ENCODE measurements at places on chromosomes 2 and 18. TPM values are rescaled to one million over a fixed set of nuclear protein-coding genes. Genes with fewer than 3 reads are reported as not detected.
A peak's percentile ranks its signal among the peaks of the same experiment; 100 is the strongest.

DNA sequence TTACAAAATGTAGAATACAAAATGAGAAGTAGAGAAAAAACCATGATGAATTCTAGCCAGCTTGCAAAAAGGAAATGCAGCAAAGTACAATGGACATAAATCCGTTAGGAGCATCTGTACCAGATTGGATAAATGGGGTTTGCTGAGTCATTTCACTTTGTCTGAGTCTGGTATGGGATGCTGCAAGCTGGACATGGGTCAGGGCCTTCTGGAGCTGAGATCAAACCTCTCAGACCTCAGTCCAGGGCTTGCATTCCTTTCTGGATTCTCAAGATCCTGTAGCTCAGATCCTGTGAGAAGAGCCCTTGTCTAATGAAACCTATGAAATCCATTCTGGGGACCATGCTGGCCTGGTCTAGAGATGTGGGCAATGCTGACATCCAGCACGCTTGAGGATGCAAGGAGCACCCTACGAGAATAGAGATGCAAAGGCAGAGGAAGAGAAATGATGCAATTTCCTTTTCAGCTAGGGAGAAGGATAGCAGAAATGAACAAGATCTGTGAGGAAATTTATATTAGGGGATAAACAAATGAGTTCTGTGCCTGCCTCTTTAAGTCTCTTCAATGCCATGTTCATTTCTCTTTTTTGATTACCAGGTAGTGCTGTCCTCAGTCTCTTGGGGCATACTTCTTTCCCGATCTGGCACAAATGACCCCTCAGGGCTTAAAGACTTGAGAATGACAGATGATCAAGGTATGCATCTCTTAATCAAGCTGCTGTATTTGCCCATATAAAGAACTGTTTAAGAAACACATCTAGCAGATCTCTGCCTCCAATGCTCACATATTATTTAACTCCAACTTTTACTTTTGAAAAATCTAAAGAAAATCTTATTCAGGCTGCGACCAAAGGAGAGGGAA lies 230.4 kb downstream of the MEIS1 start:
- DNase-seq: no peak

DNA sequence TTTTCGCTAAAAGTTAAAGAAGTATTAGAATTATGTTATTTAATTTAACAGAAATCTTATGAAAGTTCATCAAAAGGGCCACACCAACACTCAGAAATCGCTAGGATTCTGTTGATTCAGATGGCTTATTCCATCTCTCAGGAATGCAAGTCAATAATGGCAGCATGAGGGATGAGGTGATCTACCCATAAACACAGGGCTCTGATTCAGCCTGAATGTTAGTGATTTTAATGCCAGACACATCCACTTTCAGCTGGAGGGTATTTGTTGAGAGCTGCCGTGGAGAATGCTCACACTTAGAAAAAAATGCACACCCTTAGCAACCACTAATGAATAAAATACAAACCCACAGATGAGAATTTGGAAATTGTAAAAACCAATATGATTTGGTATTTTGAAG lies 173.3 kb upstream of the ERBB4 start:
- peak; percentile 62 for DNase-seq

DNA sequence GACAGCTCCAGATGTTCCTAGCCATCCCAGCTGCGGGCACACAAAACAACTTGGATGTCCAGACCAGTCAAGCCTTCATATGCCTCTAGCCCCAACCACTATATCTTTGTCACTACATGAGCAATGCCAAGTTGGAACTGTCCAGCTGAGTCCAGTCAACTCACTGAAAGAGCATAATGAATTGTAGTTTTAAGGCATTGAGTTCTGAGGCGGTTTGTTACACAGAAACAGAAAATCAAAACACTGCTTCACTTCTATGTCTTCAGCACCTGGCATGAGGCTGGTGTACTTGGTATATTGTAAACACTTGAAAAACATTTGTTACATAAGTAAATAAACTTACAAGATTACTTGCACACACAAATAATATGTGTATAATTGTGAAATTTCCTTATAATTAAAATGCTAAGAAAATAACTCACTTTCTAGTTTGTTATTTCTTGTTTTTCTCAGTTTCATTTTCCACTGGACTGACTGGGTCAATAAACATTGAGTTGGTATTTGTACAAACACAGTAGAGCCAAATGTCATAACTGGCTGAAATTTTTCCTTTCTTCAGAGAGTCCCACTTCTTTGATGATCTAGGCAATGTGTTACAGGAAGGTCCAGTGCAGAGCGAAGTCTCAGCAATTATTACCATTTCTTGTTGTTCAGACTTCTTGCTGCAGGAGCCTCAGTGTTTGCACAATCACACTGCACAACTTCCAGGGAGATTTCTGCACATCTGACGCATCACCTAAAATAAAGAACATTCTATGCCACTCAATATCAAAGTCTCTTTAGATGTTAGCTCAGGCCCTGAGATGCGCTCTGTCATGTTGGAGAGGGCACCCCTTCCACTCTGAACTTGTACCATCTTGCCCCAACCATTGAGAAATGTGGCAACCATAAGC lies 38.2 kb upstream of the DPP4 start:
- peak; percentile 23 for DNase-seq

UGT1A8 gene
- total RNA-seq: not detected

LRRTM1 gene
- total RNA-seq: not detected

GRCh38 chr2:72394541-72395070 lies 246.9 kb upstream of the CYP26B1 start:
- DNase-seq: no peak

DNA sequence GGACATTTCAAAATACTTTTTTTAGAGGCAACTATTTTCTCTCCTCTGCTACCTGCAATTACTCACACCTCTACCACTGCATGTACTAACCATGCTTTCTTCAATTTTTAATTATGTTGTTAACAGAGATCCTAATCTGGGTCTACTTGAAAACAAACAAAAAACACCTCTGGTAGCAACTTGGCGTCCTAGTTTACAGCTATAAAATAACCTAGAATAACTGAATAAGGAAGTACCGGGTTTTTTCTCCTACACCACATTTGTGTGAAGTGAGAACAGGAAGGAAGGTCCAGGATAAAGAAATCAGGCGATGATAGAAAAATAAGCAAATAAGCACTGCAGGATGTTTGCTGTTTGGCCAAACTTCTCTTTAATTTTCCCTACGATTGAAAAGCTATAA lies 633.5 kb downstream of the LRP1B start:
- no peak for DNase-seq

- DNase-seq: no peak
Measured at GRCh38 chr2:31390324-31390723, 24.2 kb downstream of the XDH start.

GRCh38 chr2:38981003-38981669 lies 91.5 kb downstream of the ARHGEF33 start:
- DNase-seq: no peak

GRCh38 chr18:12011957-12012549 lies 30.7 kb downstream of the IMPA2 start:
- no peak for DNase-seq

GRCh38 chr2:160409480-160409879 lies 84.1 kb downstream of the RBMS1 start:
- no peak for DNase-seq

GRCh38 chr18:22182884-22183697 lies 13.7 kb downstream of the GATA6 start:
- DNase-seq: no peak

STARD6 gene
- total RNA-seq: not detected

- peak; percentile 28 for DNase-seq
Measured at GRCh38 chr2:17752892-17753802, 463 bp downstream of the SMC6 start.

DNA sequence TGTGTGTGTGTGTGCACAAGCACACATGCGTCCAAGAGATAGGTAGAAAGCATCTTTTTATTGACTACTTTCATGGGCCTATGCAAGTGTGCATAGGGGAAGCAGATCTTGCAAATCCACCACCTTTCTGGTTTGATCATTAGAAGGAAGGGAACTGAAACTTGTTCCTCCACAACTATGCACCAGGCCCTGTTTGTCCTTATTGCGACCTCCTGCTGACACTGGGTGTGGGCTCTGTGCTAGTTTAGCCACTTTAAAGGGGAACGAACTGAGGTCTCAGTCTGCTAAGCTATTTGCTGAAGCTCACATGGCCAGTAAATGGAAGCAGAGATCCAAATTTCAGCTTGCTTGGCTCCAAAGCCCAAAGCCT lies 32.1 kb upstream of the INSIG2 start:
- DNase-seq: no peak
